CD8-positive, alpha-beta memory T cell (primary cell): ENCODE measurements at places on chromosomes 7 and 10. TPM values are rescaled to one million over a fixed set of nuclear protein-coding genes. Genes with fewer than 3 reads are reported as not detected.

Gene COL17A1
- not detected for polyA plus RNA-seq

GRCh38 chr7:19377611-19378344 lies 232.6 kb upstream of the FERD3L start:
- no peak for DNase-seq

Gene SEMA3C
- not detected for polyA plus RNA-seq

DNA sequence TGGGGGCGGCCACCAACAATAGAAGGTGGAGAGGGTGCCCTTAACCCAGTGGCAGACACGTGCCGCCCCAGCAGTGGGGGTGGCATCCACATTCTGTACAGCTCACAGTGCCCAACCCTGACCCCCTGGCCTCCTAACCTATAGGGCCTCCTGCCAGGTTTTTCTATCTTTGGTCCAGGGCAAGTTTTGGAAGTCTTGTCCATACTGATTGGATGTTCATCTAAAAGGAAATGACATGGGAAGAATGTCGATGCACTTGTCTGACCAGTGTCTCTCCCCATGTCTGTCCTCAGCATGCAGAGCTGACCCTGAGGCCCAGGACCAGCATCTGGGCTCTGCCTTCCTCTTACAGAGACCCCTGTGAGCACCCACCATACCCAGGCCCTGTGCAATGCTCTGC lies 32.3 kb upstream of the ANTXRL start:
- no peak for DNase-seq

DNA sequence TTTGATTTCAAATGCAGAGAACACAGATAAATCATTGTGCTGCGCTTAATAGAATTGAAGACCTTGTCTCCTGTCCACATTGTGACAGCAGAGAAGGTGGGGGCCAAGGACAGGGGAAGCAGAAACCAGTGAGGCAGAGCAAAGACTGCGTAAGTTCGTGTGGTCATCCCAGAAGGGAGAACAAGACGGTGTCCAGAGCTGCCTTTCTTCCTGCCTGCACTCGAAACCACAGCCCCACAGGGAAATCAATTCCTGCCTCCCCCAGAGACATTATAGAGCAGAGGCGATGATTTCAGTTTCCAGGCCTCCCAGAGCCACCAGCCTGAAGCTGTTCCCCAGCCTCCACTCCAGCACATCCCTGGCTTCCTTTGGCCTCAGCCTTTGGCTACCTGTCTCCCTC lies 39.7 kb upstream of the UCN3 start:
- DNase-seq = no peak

Gene CNPY1
- not detected for polyA plus RNA-seq

Gene OR2A42
- polyA plus RNA-seq = not detected

Gene LRRN3
- polyA plus RNA-seq = 18.8 TPM

Gene KLHL7
- polyA plus RNA-seq = 29.9 TPM

DNA sequence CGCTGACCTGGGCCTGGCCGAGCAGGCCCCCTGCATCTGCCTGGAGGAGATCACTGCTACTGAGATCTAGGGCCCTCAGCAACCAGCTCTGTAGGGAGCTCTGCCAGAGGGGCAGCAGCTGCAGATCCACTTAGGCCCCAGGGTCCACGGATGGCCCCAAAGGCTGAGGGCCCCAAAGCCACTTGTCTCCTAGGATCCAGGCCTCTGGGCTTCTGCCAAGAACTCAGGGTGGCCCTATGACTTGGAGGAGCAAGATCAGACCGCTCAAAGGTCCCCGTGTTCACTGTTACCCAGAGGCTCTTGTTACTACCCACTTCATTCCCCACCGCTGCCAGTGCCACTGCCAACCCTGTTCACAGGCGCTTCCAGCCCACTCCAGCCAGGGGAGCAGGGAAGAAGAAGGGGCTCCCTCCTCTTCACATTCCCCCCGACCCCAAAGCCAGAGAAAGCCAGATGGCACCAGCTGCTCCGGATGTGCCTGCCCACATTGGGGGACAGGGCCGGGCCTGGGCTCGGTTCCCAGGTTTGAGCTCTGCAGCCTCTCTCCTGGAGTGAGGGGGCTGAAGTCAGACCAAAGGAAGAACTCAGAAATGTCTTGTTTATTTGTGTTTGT lies 7.6 kb downstream of the LZTS2 start:
- no peak for DNase-seq
